ENCODE measurements at places on chromosomes 2 and 18. TPM values are rescaled to one million over a fixed set of nuclear protein-coding genes. Genes with fewer than 3 reads are reported as not detected.

Gene PAIP2B
- total RNA-seq, result 0.67 TPM

Gene HRH4
- not detected for total RNA-seq

Gene GKN1
- not detected for total RNA-seq

Gene HOXD11
- total RNA-seq, result not detected

Gene CXCR1
- not detected for total RNA-seq

Gene ATP6V1C2
- not detected for total RNA-seq

Gene TEKT4
- not detected for total RNA-seq

Gene REG1B
- not detected for total RNA-seq

Gene NFATC1
- total RNA-seq, result 2.7 TPM

Gene HOXD8
- total RNA-seq, result not detected

Gene ACMSD
- total RNA-seq, result not detected

Gene FSHR
- total RNA-seq, result not detected

Gene ACVR2A
- 5.1 TPM for total RNA-seq

Gene DNER
- total RNA-seq, result 3.0 TPM

Gene STARD6
- 0.15 TPM for total RNA-seq

Gene GPAT2
- total RNA-seq, result 2.5 TPM

Gene CLASP1
- 33.8 TPM for total RNA-seq

Gene REG3G
- not detected for total RNA-seq

Gene FAM237A
- not detected for total RNA-seq

Gene FARP2
- total RNA-seq, result 19.5 TPM

Gene DYNC2LI1
- total RNA-seq, result 17.8 TPM

Gene TXNL4A
- total RNA-seq, result 50.1 TPM

Gene KCNG2
- 1.9 TPM for total RNA-seq

Gene CEP68
- total RNA-seq, result 6.2 TPM

Gene C18orf32
- 18.5 TPM for total RNA-seq

Gene LYG1
- 0.45 TPM for total RNA-seq

Gene CPLX4
- total RNA-seq, result not detected

Gene NHEJ1
- total RNA-seq, result 18.6 TPM

Gene AQP12A
- not detected for total RNA-seq

Gene TBC1D8
- total RNA-seq, result 4.4 TPM

Gene SPEG
- total RNA-seq, result 13.2 TPM

Gene SMYD1
- not detected for total RNA-seq

Gene LINC00305
- total RNA-seq, result not detected

Gene NR4A2
- 0.34 TPM for total RNA-seq

Gene SFXN5
- total RNA-seq, result 6.9 TPM

Gene C2orf76
- total RNA-seq, result 10.9 TPM

Gene ACVR1C
- total RNA-seq, result not detected

Gene MC2R
- not detected for total RNA-seq

Gene MAL
- total RNA-seq, result not detected

Gene FN1
- 4,893 TPM for total RNA-seq

Gene FOSL2
- total RNA-seq, result 31.5 TPM
